ENCODE measurements at places on chromosomes 2 and 18.

DNA sequence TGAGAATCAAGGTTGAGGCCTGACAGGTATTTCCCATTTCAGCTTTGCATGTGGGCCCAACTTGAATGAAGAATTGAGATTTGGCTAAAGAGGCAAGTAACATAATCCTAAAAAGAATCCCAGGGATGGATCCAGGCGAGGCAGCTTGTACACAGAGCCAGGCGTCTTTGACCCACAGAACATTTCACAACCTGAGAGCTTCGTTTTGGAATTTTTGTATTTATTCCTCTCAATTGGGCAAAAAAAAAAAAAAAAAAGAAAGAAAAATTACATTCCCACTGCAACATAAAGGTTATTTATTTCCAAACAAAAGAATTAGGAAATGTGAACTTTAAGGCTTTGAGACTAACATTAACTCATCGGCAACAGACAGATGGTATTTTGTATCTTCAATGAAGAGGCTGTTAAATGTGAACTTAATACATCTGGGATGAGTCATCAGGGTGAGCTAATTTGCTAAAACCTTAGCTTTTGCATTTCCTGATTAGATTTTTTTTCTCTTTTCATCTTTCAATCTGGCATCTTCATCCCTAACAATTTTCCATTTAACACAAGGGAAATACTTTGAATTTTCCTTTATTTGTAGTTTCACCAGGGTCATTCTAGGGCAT, 478.5 kb upstream of the TNP1 start:
- no peak for DNase-seq

- no peak for DNase-seq
Observed at GRCh38 chr2:172296267-172297046, 130.9 kb upstream of the ITGA6 start.

DNA sequence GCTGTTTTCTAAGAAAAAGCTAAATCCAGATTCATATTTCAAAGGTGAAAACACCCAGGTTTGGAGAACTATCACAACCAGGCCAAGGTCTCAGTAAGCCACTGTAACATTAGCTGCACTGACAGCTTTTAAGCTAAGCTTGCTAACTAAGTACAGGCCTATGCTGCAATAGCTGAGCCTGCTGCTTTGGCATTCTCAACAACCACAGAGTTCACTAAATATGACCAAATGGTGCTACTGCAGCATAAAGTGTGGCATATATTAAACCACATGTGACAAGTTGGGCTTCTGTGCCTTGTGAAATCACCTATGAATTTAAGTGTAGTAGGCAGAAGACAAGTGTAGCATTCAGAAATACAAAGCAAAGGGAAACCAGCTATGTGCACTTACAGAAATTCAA, 206.7 kb downstream of the TCF4 start:
- no peak for DNase-seq

DNA sequence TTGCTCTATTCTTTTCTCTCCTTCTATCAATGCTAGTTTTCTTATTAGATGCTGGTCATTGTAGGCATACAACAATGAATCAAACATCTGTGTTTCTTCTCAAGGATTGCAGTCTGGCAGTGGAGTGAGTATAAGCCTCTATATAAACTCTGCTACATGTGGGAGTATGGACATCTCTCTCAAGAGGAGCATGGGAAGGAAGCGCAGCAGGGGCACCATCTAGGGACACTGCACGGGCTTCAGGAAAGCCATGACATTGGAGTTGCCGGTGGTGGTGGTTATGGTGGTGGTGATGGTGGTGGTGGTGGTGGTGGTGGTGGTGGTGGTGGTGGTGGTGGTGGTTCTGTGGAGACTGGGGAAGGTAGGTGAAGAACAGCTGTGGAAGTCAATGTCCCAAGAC, 462.6 kb downstream of the RNF144A start:
- DNase-seq = no peak

GRCh38 chr2:162063281-162063680, 10.7 kb downstream of the DPP4 start:
- no peak for DNase-seq

- DNase-seq = no peak
Observed at GRCh38 chr2:189076572-189076971, 102.4 kb downstream of the COL3A1 start.

DNA sequence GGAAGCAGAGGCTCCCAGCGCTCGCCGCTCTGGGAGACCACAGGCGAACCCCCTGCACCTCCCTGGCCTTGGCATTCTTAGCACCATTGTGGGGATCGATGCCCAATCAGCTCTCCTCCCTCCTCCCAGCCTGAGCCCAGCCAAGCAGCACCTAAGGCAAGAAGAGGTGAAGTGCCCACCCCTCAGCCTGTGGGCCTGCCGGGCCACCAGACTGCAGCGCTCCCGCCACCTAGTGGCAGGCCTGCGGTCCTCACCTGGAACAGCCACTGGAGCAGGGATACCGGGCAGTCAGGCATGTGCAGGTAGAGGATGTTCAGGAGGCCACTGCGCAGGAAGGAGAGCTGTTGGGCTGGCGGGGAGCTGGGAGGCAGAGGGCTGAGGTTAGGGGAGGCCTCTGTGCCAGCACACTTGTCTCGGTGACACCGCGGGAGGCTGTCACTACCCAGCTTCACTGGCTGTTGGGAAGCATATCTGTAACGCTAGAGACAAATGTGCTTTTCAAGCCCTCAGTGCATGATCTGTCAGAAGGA, 35.2 kb downstream of the FAM178B start:
- peak; percentile 86 for DNase-seq

GRCh38 chr2:221085341-221085900, 486.7 kb downstream of the EPHA4 start:
- DNase-seq = no peak

DNA sequence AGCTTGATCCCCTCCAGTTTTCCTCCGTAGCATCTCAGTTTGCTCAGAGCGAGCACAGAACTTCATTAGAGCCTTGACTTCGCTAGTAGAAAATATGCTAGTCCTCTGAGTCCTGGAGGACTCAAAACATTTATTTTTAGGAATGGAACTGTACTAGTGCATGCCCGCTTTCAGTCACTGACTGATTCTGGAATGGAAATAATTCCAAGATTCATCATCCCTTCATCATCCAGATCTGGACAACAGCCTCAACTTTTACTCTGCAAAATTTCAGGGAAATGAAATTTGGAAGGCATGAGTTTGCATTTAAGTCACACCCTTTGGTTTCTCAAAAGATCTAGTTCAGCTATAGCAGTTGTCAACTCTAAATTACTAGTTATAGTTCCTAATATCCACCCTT, 304.6 kb downstream of the XIRP2 start:
- no peak for DNase-seq

GRCh38 chr18:79424008-79424565, 28.4 kb downstream of the NFATC1 start:
- DNase-seq = no peak

- DNase-seq = no peak
Observed at GRCh38 chr2:109331896-109332848, 203.2 kb downstream of the SH3RF3 start.

DNA sequence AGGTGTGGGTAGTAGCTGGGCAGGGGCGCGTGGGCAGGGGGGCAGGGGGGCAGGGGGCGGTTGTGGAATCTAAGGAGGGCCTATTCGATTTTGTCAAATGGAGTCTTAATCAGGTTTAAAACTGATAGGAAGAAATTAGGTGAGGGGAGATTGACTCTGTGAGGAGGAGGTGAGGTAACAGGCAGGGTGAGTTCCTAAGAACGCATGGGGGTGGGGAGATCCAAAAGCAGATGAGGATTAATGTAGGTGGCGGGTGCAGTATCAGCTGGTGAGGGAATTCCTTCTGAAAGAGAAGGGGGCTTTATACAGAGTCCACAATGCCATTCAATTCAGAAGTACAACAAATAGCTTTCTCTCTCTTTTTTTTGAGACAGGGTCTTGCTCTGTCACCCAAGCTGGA, 72.7 kb downstream of the CAB39 start:
- DNase-seq = no peak

- DNase-seq = no peak
Observed at GRCh38 chr2:135349941-135350340, 181.1 kb downstream of the ZRANB3 start.

GRCh38 chr2:160271171-160272086, 71.4 kb upstream of the ITGB6 start:
- no peak for DNase-seq

- peak; percentile 57 for DNase-seq
Observed at GRCh38 chr2:226799976-226800940, 638 bp upstream of the IRS1 start.

DNA sequence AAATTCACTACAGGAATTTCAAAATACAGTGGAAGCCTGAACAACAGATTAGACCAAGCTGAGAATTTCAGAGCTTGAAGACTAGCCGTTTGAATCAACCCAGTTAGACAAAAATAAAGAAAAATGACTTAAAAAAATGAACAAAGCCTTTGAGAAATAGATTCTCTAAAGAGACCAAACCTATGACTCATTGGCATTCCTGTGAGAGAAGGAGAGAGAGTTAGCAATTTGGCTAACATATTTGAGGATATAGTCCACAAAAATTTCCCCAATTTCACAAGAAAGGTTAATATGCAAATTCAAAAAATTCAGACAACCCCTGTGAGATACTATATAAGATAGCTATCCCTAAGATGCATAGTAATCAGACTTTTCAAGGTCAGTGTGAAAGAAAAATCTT, 78.0 kb downstream of the MYO3B start:
- DNase-seq = no peak

DNA sequence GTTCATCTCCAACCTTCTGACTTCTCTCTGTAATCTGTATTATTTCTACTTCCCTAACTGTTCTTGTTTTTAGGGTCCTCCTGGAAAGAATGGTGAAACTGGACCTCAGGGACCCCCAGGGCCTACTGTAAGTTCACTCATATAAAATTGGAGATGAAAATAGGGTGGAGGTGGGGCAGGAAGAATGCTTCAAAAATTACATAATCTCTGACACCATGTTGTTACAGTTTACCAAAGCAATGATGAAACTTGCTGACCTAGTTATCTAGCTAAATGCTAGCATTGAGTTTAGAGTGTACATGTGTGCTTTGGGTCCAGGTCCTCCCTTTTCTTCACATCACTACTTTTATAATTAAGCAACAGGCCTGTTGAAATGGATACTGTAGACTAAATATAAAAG, 23.1 kb downstream of the COL3A1 start:
- DNase-seq = no peak

- DNase-seq = no peak
Observed at GRCh38 chr2:142938240-142938639, 60.8 kb downstream of the KYNU start.

- no peak for DNase-seq
Observed at GRCh38 chr2:218516614-218517013, 51.5 kb downstream of the USP37 start.

DNA sequence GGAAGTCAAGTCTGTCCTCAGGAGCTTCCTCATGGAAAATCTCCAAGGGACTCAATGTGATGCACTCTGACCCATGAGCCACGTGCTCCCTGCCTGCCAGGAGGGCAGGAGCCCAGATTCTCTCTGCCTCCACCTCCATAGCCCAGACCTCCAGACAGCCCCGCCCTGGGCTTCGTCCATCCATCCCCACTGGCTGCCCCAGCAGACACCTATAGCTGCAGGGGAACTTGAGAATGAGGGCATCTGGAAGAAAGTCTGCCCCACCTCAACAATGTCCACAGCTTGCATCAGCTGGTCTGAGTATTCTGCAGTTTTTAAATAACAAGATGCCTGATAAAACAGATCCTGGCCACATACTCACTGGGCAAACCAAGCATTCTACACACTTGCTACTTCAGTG, 418.8 kb upstream of the SMIM21 start:
- no peak for DNase-seq

- DNase-seq = no peak
Observed at GRCh38 chr2:110740747-110741349, 8.5 kb downstream of the ACOXL start.

DNA sequence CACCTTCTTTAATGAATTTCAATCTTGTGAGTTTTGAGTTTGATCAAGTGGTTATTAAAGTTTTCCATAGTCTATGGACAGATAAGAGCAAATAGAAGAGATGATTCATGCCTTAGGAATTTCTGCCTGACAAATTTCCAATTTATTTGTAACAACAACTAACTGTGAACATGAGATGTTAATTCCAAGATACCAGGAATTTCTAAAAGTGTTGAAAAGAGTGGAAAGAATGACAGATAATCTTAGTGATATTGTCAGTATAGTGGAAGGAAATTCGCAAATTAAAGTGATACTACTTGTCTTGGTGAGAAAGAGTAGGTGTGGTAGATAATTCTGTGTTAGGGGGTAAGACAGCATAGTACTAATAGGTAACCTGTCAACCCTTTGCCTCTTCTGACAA, 82.4 kb downstream of the AGPS start:
- no peak for DNase-seq

DNA sequence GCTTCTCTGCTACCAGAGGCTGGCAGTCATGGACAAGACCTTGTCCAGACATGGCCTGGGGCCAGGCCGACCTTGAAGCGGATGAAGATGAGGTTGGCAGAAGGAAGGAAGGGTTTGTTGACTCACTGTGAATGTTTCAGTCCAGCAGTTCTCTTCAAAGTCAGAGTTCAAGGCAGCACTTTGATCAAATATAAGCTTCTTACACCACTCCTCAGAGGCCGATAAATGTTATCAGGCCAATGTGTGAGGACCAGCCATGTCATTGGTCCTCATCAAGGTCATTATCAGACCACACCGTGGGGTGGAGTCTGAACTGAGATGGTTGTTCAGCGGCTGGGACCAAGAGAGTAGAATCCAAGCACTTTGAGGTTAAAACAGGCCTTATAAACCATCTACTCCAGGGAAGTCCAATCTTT, 35.5 kb downstream of the QPCT start:
- DNase-seq = no peak

DNA sequence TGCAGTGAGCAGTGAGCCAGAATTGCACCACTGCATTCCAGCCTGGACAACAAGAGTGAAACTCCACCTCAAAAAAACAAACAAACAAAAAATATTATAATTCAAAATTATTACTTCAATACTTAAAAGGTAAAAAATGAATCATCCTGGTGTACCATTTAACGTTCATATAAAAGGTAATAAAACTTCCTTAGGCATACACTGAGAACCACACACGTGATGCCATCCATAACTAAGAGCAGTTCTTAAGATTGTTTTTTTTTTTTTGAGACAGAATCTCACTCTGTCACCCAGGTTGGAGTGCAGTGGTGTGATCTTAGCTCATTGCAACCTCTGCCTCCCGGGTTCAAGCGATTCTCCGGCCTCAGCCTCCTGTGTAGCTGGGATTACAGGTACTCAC, 29.4 kb downstream of the YWHAQ start:
- DNase-seq = no peak

GRCh38 chr2:8761529-8762164, 75.8 kb downstream of the KIDINS220 start:
- no peak for DNase-seq

- DNase-seq = no peak
Observed at GRCh38 chr18:49621717-49622351, 60.0 kb downstream of the LIPG start.

- DNase-seq = no peak
Observed at GRCh38 chr2:28342081-28342967, 50.3 kb upstream of the FOSL2 start.

- no peak for DNase-seq
Observed at GRCh38 chr18:46243673-46244072, 139.5 kb downstream of the HAUS1 start.

- no peak for DNase-seq
Observed at GRCh38 chr2:172558372-172558771, 2.5 kb downstream of the PDK1 start.

GRCh38 chr2:169727065-169727464, 6.6 kb upstream of the KLHL23 start:
- no peak for DNase-seq

GRCh38 chr2:127086990-127087790, 19.8 kb downstream of the BIN1 start:
- no peak for DNase-seq

All from activated CD8-positive, alpha-beta memory T cell treated with anti-CD3 and anti-CD28 coated beads, Interleukin-2, amount 50 U/mL, for 48 hours (primary cell).